Stimulated activated naive CD4-positive, alpha-beta T cell treated with Interleukin-2 at 50 U/mL for 16 hours (primary cell): ENCODE measurements at places on chromosomes 13 and 19.

DNA sequence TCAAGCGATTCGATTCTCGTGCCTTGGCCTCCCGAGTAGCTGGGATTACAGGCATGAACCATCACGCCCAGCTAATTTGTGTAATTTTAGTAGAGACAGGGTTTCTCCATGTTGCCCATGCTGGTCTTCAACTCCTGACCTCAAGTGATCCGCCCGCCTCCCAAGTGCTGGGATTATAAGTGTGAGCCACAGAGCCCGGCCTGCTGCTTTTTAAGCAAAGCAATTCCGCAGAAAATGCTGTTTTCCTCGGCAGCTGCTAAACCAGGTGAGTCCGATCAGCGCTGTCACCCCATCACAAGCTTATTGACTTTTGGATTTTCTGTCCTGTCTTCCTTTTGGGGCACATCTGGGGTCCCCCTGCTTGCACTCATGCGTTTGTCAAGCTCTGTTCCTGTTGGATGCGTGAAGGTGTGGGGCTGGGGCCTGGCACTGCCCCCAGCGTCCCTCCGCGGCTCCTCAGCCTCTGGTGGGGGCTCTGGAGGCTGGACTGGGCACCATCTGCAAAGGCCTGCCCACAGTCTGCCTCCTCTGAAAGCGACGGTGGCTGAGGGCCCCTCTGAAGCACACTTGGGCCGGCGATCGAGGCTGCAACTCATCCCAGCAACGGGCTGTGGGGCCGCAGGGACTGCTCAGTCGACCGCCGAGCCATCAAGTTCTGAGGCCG is 25.7 kb downstream of the CEBPG start:
- DNase-seq = no peak

GRCh38 chr19:6423499-6424194 is 964 bp downstream of the KHSRP start:
- peak; percentile 28 for DNase-seq

- no peak for DNase-seq
Measured at GRCh38 chr13:106376401-106377112, 158.9 kb downstream of the EFNB2 start.

DNA sequence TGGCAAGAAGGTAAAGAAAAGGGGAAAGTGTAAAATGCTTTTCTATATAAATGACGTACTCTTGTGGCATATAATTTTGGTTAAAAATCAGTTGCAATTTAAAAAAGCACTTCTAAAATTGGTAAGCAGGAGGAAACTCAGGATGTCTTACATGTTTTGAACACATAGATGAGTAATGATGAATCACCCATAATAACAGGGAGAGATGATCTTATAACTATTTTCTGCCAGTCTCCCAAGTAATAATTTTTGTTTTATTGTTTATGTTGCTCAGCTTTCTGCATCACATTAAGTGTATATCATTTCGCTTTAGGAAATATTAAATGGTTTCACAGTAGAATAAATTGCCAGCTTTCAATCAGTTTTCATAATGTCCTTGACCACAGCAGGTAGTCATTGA is 1430.7 kb upstream of the PCDH20 start:
- DNase-seq = no peak

DNA sequence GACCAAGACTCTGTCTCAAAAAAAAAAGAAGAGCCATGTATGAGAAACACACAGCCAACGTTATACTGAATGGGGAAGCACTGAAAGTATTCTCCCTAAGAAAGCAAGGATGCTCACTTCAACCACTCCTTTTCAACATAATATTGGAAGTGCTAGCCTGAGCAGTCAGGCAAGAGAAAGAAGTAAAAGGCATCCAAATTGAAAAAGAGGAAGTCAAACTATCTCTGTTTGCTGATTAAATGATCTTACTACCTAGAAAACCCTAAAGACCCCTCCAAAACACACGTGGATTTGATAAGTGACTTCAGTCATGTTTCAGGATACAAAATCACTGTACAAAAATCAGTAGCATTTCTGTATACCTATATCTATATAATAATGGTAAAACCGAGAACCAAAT is 16.2 kb downstream of the WBP4 start:
- DNase-seq = no peak

- DNase-seq = peak; percentile 16
Measured at GRCh38 chr19:38142176-38143035, 81.6 kb downstream of the DPF1 start.

DNA sequence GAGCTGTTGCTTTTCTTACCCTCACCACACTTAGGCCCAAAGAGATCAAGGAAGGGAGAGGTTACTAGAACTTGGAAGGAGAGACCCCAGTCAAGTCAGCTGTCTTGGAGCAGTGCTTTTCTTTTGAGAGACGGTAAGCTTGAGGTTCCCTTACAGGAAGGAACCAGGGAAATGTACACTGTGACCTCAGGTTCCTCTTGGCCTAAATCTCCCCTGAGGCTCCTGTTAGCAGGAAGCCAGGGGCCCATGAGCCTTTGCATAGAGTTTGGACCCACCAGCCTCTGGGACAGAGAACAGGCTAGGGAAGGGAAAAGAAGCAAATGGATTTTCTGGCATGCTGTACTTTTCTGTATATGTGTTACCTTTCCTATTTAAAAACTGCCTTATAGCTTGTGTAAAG is 5.9 kb upstream of the GPR18 start:
- DNase-seq = no peak

DNA sequence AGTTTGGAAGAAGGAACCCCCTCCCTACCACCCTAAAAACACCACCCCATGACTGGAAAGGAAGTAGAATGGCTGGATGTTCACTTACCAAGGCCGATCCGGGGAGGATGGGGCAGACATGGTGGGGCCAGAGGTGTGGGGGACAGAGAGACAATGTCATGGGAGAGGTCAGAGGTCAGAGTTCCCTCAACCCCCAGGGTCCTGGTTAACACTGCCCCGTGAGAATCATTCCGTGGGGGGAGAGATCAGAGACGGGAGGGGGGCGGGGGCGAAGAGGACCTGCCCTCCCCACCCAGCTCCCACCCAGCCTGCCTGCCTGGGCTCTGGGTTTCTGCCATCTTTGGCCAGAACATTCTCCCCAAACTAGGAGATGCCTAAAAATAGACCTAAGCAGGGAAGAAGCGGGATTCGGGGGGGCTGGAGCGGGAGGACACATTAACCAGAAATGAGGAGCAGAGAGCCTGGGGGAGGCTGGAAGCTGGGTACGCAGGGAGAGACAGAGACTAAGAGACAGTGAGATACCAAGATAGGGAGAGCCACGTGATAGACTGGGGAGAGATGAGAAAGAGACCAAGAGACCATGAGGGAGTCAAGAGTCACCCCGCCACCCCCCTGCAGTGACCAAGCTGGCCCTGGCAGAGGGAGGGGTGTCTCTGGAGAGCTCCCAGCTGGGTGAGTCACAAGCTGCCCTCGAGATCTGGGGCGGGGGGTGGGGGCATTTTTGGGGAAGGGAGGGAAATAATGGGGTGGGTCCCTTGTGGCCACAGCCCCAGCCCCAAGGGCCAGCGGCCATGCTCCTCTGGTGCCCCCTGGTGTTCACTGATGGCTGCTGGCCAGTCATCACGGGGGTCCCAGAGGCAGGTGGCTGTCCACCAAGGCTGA is 6.1 kb upstream of the KANK2 start:
- peak; percentile 23 for DNase-seq

DNA sequence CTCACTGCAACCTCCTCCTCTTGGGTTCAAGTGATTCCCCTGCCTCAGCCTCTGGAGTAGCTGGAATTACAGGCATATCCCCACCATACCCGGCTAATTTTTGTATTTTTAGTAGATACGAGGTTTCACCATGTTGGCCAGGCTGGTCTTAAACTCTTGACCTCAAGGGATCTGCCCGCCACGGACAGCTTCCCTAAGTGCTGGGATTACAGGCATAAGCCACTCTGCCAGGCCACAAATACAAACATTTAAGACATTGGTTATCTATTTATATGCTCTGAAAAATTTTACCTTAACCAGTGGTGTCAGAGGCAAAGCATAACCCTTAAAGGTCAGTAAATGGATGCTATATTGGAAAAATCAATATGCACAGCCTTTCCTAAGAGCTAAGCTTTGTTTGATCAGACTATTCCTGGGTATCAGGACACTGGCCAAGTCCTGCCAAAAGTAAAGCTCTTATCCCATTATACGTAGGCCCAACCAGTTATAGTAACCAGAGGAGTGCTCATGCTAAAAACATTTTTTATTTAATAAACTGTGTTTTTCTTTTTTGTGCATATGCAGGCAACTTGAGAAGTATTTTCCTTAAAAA is 56.4 kb upstream of the STARD13 start:
- DNase-seq = no peak

DNA sequence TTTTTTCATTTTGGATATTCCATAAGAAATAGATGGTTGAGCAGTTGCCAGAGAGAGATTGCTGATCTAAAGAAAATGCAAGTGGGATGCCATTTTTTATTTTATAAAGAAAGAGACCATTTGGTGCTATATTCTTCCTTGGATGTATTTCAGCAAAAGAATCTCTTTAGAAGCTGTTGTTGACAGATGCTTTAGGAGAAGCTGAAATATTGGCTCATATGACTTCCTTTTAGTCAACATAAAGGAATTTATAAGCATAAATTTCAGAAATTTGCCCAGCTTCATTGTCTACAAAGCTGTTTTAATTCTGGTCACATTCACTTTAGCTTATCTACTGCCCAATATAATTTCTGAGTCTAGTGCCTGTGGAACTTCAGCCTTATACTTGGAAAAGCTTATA is 36.9 kb downstream of the POLR1D start:
- no peak for DNase-seq

DNA sequence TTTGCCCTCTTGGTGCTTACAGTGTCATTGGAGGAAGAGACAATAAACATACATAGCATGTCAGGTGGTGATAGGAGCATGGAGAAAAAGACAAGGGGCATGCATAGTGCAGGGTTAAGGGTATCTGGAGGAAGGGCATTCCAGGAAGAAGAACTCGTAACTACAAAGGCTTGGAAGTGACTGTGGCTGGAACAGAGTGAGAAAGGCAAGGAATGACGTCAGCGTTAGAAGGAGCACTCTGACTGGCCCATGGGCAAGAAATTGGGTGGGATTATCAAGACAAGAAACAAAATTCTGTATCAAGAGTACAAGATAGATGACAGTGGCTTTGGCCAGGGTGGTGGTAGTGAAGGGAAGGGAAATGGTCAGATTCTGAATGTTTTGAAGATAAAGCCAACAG is 11.2 kb downstream of the SMIM17 start:
- DNase-seq = no peak

- no peak for DNase-seq
Measured at GRCh38 chr13:99967869-99968520, 3.6 kb downstream of the ZIC5 start.

DNA sequence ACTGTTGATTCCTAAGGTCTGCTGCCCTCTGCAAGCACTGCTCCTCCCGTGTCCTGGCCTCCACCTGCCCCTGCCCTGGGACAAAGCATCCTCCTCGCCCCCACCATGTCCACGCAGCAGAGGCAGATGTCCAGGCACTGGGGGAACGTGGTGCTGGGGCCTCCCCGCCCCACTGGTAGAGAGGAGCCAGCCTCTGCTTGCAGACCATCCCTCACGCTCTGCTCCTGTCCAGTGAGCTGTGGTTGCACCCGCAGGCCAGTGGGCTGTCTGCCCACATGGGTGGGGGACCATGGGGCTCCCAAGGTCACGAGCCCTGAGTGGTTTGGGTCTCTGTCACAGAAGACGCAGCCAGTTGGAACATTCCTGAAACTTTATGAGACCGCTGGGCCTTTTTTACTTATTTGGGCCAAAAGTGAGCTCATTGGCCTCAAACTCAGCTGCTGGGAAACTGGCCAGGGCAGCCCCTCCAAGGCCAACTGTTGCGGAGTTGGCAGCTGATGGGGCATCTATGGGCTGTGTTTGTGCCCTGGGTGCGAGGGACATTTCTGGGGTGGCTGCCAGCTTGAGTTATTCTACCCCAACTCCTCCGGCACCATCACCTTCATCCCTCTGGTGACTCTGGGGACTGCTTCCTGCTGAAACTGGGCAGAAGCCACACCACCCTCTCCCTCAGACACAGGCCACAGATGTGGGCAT is 64.8 kb upstream of the F7 start:
- no peak for DNase-seq

DNA sequence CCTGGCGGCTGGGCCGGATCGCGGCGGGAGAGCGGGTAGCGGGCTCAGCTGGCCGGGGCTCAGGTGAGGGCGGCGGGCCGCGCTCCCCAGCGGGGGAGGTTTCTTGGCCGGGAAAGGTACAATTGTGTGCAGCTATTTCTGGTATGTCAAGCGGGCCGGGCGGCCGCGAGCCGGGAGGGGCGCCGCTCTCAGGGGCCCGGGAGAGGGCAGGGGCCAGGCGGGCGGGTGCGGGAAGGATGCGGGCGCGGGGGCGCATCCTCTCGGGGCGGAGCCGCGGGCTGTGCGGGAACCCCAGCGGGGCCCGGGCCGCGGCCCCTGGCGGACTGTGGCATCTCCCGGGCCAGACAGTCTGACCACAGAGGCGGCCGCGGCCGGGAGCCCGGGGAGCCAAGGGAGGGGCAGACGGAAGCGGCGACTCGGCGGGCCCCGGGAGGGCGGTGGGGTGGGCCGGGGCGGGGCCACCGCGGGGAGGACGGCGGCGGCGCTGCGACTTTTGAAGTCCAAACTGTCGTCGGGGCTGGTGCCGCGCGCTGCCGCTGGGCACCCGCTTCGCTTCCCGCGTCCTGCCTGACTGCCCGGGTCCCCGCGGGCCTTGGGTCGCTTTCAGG is at the start of gene LMO7:
Gene LMO7 (plus strand): TSS at position 503 of the 608 bp plus-strand sequence. CDS start 328 bp downstream, outside the sequence.
- peak; percentile 49 for DNase-seq

GRCh38 chr19:32404213-32404932 is 1.2 kb upstream of the DPY19L3 start:
- DNase-seq = no peak

DNA sequence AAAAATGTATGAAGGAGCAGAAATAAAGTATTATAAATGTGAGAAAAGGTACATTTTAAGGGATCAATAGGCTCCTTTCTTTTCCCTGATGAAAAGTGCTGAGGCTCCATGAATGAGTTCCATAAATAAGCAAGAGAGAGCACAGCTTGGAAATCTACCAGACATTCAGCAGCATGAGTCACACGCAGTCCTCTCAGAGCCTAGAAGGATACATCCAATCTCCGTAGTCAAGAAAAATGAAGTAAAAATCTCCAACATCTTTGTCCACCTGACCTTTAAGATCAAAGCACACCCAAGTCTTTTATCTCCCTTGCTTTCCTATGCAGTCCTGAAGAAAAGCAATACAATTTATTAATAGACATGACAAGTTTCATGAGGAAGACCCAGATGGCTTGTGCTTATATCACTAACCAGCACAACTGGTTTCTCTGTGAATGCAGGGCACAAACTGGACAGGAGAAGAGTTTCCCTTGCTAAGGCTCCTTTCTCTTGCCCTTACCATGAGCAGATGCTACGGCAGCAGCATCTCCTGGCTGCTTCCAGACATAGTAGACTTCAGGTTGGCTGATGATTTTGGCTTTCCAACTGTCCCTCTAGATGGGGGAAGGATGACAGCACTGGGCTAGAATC is 730.8 kb downstream of the EFNB2 start:
- DNase-seq = no peak
